ENCODE measurements at places on chromosomes 11 and 22.

DNA sequence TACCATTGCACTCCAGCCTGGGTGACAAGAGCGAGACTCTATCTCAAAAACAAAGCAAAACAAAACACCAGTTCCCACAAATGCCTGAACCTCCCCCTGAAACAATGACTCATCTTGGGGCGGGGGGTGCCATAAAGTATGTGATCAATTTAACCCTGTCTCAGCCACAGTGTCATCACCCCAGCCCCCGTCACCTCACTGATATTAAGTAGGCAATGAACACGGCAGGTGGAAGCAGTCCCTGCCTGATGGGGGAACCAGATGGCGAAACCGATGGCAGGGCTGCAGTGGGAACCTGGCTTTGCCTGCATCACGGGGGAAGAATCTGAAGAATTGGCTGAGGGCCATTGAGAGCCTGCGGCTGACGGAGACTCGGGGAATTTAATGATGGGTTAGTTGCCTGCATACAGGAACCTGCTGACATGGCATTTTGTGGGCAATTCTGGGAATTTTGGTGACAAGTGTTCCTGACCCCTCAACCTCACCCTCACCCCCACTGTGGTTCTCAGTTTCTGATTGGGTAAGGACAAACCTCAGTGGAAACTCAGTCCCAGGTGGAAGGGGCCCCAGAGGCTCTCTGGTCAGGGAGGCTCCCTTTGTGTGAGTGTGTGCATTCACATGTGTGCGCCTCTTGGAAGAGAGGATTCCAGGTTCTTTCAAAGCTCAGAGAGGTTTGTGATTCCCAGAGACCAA lies 39.1 kb upstream of the SHISAL1 start:
- peak; percentile 25 for DNase-seq

DNA sequence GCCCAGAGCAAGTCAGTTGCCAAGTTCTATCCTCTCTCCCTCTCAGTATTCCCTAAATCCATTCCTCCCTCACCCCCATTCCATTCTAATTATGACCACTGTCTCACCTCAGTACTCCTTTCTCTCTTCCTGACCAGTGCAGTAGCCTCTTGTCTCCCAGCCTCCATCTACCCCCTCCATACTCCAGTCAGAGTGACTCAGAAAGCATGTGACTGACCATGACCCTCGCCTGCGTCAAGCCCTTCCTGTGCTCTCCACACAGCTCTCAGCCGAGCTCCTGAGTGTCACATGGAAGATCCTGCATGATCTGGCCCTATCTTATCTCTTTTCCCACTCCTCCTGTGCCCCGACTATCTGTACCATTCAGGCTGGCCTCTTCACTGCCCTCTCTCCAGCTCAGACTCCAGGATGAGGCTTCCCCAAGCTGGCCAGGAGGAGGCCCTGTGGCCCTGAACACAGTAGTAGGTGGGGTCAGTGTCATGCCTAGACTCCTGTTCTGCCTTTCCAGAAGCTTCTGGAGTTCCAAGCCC lies 42.6 kb downstream of the NEU3 start:
- DNase-seq, result no peak

GRCh38 chr11:27705873-27706820 lies 5.9 kb upstream of the BDNF start:
- no peak for DNase-seq

DNA sequence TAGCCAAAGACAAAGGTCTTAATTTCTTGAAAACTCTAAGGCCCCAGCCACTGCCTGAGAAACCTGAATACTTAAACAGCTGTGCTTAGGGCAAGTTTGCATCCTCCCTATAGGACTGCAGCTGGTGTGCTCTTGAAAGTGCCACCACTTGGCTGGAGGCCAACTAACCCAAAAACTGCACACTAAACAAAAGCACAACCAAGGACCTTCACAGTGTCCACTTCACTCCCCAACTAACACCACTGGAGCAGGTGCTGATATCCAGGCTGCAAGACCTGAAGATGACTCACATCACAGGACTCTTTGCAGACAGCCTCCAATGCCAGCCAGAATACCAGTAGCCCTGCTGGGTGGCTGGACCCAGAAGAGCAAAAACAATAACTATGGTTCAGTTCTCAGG lies 357.7 kb upstream of the ARHGAP42 start:
- no peak for DNase-seq

- DNase-seq, result no peak
Observed at GRCh38 chr11:82465481-82465880, 268.2 kb downstream of the FAM181B start.

- DNase-seq, result no peak
Observed at GRCh38 chr22:45968003-45968650, 8.8 kb downstream of the WNT7B start.

DNA sequence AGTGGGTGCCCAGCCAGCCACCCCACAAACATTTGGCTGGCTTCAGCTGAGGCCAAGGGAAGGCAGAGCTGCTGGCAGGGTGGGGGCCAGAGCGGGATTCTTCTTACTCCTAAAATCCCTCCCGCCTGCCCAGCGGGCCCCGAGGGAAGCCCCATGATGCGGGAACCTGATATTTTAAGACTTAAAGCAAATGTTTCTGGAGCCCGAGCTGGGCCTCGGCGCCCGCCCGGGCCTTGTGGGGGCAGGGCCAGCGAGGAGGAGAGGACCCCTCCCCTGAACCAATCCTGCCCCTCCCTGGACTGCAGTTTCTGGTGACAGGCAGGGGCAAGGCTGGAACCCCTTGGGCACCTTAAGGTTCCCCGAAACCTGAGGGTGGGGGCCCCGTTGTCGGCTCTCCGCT lies 17.2 kb downstream of the GP1BB start:
- DNase-seq, result no peak

DNA sequence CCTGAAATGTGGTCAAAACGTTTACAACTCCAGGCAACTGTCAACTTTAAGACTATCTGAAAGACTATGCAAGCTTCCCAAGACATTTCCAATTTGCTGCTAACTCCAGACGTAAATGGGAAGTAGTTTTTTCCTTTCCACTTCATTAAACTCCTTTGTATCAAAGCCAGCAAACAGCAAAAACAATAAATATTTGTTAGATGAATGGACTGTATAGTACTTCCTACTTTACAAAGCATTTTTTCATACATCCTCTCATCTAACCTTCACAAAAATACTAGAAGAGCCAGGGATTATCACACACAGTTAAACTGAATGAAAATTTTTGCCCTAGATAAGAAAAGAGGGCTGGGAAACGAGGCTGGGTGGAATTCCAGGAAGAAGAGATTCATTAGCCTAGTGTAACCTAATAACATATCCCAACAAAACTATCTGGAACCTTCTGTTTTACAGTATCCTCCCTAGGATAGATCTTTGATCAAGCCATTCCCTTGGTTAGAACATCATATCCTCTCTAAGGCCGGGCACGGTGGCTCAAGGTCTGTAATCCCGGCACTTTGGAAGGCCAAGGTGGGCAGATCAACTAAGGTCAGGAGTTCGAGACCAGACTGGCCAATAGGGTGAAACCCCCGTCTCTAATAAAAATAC lies 10.4 kb downstream of the NUP98 start:
- DNase-seq, result peak; percentile 48

DNA sequence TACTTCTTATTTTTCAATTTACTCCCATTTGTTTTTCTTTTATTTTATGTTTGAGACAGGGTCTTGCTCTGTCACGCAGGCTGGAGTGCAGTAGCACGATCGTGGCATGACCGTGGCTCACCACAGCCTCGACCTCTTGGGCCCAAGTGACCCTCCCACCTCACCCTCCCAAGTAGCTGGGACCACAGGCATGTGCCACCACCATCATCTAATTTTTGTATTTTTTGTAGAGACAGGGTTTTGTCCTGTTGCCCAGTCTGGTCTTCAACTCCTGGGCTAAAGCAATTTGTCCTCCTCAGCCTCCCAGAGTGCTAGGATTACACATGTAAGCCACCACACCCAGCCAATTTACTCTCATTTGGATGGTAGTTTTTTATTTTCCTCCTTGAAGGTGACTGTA lies 679.3 kb upstream of the CCDC179 start:
- DNase-seq, result no peak

DNA sequence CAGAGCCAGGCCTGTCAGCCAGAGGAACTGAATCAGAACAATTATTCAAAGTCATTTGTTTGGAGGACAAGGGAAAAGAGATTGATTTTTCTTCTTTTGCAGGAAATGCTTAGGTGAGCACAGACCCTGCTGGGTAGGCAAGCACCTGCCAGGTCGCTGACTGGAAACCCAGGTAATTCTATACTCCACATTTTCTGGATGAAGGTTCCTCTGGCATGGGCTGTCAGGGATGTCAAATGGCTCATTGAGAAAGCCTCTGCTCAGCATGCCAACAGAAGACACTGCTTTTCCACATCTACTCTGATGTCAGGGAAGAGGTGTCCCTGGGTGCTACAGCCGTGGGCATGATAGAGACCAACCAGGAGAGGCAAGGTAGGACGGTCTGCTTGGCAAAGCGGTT lies 166.7 kb upstream of the SYN3 start:
- no peak for DNase-seq

- peak; percentile 66 for DNase-seq
Observed at GRCh38 chr11:72831521-72832300, 17.5 kb downstream of the ATG16L2 start.

DNA sequence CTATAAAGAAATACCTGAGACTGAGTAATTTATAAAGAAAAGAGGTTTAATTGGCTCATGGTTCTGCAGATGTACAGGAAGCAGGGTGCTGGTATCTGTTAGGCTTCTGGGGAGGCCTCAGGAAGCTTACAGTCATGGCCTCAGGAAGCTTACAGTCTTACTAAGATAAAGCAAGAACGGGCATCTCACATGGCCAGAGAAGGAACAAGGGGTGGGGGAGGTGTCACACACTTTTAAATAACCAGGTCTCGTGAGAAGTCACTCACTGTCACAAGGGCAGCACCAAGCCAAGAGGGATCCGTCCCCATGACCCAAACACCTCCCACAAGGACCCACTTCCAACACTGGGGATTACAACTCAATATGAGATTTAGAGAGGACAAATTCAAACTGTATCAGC lies 192.8 kb upstream of the B3GAT1 start:
- DNase-seq, result no peak

DNA sequence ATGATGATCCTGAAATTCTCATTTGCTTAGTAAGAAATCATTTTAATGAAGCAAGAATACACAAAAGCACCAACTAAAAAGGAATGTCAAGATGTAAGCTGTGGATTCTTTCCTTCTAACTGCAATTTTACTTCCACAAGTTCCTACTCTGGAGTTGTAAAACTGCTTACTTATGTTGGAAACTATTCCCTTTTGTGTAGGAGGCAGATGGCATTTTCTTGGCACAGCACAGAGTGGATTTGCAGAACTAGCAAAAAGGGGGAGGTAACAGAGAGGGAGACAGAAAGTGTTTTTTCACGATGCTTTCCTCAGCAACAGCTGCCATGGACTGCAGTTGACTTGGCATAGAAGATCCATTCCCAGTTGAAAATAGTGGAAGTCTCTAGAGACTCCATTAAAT lies 1112.0 kb upstream of the RAG2 start:
- no peak for DNase-seq

All from right lung (tissue), 10 donors.